ENCODE measurements at places on chromosomes 13 and 19.

GRCh38 chr19:51719251-51719988 is 4.4 kb downstream of the HAS1 start:
- DNase-seq = peak; percentile 55

GRCh38 chr19:33498391-33499000 is 23.1 kb downstream of the PEPD start:
- DNase-seq = peak; percentile 16

- DNase-seq = peak; percentile 70
These were observed at the start of gene SACS for GRCh38 chr13:23433171-23434153. Gene SACS (minus strand): TSS chr13:23433702. CDS start chr13:23411239, 22,463 bp downstream.

- peak; percentile 36 for DNase-seq
These were observed 5.2 kb downstream of the TRIP10 start for GRCh38 chr19:6744381-6745301.

DNA sequence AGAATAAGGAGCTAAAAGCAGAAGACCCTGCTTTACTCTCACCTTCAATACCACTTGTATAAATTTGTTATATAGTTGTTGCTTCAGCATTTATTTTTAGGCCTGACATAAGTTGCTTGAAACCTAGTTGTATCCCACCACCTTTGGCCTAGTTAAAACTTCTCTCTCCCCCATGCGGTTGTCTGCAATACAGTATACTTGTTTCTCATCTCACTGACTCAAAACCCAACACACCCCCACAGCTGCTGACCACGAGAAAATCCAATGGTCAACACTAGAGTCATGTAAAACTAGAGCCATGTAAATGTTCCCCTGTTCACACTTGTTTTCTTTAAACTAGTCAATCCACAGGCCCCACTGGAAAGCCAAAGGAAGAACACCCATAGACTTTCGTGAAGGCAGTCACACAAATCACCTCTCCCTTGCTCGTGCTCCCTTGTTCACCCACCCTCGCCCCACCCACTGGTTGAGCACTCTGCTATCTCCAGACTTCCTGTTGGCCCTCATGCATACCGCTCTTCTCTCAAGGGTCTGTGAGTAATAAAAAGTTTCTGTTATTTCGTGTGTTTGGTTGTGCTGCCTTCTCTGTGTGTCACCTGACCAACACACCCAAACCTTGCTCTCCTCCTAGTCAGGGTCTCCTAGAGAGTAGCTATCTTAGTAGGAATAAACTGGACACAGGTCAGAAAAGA is 12.9 kb upstream of the CCDC169 start:
- DNase-seq = no peak

- no peak for DNase-seq
These were observed 18.8 kb downstream of the RFX1 start for GRCh38 chr19:13987101-13987890.

DNA sequence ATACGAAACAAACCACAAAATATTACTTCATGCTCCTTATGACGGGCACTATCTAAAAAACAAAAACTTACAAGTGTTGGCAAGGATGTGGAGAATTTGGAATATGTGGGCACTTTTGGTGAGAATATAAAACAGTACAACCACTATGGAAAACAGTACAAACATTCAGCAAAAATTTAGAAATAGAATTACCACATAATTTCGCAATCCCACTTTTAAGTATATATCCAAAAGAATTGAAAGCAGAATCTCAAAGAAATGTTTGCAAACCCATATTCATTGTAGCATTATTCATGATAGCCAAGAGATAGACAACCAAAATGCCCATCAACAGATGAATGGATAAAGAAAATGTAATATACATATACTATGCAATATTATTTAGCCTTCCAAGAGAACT is 1173.7 kb upstream of the PRR20A start:
- no peak for DNase-seq

DNA sequence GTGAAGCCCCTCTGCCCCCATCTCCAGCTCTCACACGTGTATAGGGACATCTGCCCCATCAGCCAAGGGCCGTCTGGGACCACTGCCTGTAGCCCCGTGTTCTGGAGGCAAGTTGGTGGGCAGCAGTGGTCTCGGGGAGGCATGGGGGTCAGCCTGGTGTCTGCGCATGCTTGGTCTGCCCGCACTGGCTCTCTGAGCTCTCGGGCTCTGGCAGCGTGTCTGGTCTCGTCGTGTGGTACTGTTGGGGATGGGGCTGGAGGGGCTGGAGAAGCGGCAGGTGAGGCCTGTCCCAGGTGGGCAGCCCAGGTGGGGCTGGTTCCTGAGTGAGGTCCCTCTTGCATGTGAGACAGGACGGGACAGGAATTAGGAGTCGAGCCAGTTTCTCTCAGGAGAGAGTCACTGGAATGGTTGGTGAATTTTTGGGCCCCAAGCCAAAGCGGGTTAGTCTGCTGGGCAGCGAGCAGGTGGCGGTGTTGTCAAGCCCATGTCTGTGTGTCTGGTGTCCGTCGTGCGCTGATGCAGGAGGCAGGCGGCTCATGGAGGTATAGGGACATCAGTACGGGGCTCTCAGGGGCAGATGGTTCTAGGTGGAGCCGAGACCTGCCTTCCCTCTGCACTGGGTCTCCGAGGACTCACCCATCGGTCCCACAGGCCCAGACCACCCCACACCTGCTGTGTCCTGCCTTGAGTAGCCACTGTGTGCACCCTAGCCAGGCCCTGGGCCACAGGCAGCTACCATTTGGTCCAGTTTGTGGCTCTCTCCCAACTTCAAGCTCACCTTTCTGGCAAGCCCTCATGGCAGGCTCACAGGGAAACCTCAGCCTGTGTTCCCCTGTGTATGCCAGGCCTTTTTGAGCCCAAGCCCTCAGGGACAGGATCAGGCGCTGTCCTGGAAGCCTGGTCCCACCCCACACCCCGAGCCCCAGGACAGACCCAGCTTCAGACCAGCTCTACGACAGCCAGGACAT is 18.2 kb downstream of the COMP start:
- no peak for DNase-seq

DNA sequence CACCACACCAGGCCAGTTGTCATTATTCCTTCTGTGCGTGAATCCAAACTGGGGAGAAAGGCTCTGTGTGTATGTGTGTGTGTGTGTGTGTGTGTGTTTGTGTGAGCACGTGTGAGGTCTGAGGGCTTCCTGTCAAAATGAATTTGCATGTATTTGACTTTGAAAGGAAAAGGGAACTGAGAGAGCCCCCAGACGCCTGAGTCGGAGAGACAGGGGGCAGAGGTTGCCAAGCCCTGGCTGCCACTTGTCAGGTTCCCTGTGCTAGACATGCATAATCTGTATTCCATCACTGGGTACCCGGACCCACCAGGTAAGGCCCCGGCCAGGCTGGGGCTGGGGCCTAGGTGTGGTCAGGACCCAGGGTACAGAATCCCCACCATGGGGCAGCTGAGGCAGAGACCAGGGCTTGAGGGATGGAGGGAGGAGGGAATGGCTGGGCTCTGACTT is at the start of gene CLEC17A:
Gene CLEC17A, plus strand, starts transcription at position 191 of the 447 bp plus-strand sequence. Its CDS starts 77 bp downstream, at position 268.
- DNase-seq = no peak

Data from dorsolateral prefrontal cortex (tissue), 122 donors.